ENCODE measurements at places on chromosomes 2 and 18.

DNA sequence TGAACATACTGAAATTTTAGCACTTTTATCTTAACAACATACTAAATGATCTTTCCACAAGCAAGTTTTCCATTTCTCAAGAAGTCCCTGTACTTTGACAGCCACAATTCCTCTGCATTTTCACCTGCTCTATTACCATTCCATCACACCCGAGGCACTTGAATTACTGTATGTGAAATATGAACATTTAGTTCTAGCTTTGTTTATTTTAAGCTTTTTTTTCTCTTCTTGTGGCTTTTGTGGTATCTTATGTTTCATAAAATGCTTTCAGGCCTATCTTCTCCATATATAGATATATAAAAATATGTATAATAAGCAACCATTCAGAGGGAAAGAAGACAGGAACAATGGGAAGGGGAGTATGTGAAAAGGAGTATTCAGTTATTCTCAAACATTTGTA, 693.9 kb downstream of the SATB2 start:
- no peak for DNase-seq

DNA sequence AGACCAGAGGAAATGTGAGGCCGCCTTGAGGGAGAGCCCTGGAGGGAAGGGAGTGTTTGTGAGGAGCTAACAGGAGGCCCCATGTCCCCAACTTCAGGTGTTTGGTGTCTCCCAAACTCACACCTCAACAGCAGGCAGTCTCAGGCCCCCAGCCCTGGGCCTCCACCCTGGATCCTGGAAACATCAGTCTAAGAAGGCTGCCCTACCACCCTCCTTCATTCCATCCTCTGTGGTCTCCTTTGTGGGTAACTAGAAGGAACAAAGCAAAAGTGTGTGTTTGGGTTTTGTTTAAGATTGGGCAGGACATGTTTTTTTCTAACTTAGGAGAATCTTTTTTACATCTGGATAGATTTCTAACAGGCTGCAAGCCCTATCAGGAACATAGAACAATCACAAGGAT, 404.3 kb downstream of the BCL11A start:
- no peak for DNase-seq

GRCh38 chr2:205024822-205025518, 479.7 kb downstream of the PARD3B start:
- no peak for DNase-seq

- DNase-seq: no peak
Measured at GRCh38 chr2:20578895-20579825, 71.7 kb downstream of the HS1BP3 start.

DNA sequence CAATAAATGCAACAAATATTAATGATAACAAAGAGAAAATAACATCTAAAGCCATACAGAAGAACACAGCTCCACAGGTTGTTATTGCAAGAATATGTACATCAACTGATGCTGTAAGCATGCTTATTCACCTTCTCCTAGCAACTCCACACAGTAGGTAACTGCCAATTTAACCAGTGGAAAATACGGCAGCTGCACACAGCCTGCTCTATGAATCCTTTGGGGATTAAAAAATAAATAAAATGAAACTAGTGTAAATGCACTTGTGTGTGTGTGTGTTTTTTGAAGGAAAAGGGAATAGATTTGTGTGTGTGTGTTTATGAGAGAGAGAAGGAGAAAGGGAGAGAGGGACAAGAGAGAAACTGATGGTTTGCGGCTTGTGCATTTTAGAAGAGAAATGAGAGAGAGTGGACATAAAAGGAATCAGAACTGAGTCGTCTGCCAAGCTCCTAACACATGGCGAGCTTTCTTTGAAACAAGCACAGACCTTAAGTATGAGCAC, 96.2 kb upstream of the PDE1A start:
- no peak for DNase-seq

DNA sequence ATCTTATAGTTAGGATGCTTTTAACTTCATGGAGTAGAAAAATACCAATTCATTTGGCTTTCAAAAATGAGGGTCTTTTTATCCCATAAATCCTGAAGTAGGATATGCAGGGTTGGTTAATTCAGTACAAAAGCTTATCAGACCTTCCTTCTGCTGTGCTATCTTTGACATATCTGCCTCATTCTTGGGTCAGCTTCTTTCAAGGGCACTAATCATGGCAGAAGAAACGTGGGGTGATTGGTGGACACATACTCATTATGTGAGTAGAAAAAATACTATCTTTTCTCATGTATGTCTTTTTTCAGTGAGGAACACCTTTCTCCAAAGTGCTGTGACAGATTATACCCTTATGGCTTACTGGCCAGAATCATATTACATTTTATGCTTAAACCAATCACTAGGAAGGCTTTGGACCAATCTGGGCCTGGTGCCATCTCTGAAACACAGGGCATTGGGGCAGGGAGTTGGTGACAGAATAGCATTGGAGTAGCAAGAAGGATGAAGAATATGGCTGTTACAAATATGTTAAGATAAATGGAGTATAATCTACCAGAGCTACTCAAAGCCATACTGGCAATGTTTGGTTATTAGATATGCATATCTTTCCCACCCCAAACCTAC, 10.1 kb downstream of the UGP2 start:
- DNase-seq: no peak

GRCh38 chr2:106065983-106066820, 127.9 kb downstream of the UXS1 start:
- no peak for DNase-seq

GRCh38 chr2:191574232-191574631, 103.7 kb upstream of the NABP1 start:
- DNase-seq: no peak

DNA sequence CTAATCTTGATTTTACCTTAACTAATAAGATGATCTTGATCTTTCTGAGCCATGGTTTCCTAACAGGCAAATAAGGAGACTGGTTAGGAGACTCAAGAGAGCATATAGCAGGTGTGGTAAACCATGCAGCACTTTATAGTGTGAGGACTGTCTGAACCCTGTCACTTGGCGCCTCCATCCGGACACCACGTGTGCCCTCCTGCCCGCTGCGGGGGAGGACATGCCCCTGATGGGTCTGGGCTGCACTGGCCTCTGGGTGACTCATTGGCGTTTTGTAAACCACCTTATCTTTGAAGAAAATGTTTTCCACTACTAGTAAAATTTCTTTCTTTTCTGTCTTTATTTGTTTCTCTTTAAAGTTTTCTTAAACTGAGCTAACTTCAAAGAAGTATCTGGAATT, 131.1 kb downstream of the FMNL2 start:
- no peak for DNase-seq

- DNase-seq: no peak
Measured at GRCh38 chr2:236840215-236840614, 245.5 kb upstream of the COPS8 start.

DNA sequence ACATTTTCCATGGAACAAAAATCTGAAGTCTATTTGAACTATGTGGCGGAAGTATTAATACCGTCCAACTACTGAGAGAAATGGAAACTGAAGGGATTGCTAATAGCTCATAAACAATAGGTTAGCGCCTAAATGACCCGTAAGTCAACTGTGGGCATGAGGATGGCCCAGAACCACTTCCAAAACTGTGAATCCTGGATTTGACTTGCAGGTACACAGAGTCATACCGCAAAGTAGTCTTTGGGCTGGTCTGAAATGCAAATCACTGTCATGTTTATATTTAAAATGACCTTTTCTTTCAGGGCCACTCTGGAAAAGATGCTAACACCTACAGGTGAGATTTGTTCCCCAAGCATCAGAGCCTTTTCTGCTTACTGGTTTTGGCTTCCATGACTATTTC, 50.6 kb downstream of the STAT4 start:
- no peak for DNase-seq

GRCh38 chr2:106982350-106982749, 96.4 kb upstream of the ST6GAL2 start:
- no peak for DNase-seq

DNA sequence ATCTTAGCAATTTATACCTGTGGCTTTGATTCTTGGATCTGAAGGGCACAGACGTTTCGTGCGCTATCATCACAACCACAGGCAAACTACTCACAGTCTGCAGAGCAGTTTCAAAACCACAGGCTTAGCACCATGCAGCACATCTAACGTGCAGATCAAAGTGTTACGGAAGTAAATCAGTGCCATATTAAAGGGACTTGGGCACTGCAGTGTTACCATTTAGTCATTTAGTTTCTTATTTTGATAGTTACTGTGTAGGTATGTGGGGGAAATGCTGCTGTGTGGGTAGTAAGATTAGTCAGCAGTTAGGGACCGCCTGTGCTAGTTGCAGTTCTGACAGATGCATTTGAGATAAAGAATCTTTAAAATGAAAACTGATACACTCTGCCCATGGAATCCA, 384.0 kb downstream of the NBAS start:
- no peak for DNase-seq

DNA sequence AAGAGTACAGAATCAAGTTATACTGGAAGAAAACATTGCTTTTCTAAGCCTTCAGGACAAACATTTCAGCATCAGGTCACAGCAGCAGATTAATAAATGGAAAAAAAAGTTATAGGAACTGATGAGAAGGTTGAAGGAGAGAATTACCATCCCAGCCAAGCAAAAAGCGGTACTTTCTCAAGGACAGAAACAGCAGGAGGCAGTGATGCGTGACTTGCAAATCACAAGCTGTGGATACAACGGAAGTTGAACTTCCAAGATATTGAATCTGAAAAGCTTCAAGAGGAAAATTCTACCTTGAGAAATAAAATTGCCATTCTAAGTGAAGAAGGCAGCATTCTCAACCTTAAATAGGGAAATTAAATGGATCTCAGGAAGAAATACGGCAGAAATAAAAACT, 18.5 kb upstream of the SERPINB12 start:
- DNase-seq: no peak

GRCh38 chr2:205915130-205915524, 170.8 kb downstream of the INO80D start:
- DNase-seq: no peak

DNA sequence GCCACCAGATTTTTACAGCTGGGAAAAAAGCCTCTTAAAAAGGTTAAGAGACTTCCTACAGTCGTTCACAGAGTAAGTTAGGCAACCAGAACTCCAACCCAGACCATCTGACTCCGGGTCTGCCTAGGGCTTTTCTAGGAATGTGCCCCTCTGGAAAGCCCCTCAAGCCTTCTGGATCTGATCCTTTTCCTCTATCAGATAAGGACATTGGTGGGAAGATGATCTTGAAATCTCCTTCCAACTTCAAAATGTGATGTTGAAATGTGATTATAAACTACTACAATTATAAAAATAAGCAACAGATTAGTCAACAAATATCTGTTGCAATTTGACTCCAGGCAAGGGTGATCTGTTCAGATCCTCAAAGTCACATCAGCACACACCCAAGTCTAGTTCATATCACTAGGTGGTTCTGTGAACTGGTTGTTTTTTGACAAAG, 270.4 kb downstream of the ARHGAP15 start:
- no peak for DNase-seq

GRCh38 chr2:209663656-209664055, 108.0 kb upstream of the UNC80 start:
- no peak for DNase-seq

DNA sequence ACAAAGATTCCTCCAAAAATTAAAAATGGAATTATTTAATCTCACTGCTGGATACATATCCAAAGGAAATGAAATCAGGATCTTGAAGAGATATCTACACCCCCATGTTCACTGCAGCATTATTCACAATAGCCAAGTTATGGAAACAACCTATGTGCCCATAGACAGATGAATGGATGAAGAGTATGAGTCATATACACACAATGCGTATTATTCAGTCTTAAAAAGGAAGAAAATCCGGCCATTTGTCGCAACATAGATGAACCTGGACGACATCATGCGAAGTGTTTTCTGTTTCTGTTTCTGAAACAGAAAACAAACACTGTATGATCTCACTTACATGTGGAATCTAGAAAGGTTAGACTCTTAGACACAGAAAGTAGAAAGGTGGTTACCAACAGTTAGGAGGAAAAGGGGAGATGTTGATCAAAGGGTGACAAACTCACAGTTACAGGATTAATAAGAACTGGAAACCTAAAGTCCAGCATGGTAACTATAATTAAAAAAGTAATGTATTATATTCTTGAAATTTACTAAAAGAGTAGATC, 87.8 kb upstream of the ERBB4 start:
- DNase-seq: no peak

- no peak for DNase-seq
Measured at GRCh38 chr18:78427081-78427480, 552.5 kb upstream of the SALL3 start.

- DNase-seq: no peak
Measured at GRCh38 chr2:105038383-105039061, 653 bp downstream of the MRPS9 start.

GRCh38 chr2:74921236-74921736, 37.2 kb upstream of the POLE4 start:
- no peak for DNase-seq

- DNase-seq: no peak
Measured at GRCh38 chr2:5501807-5502206, 190.4 kb upstream of the SOX11 start.

DNA sequence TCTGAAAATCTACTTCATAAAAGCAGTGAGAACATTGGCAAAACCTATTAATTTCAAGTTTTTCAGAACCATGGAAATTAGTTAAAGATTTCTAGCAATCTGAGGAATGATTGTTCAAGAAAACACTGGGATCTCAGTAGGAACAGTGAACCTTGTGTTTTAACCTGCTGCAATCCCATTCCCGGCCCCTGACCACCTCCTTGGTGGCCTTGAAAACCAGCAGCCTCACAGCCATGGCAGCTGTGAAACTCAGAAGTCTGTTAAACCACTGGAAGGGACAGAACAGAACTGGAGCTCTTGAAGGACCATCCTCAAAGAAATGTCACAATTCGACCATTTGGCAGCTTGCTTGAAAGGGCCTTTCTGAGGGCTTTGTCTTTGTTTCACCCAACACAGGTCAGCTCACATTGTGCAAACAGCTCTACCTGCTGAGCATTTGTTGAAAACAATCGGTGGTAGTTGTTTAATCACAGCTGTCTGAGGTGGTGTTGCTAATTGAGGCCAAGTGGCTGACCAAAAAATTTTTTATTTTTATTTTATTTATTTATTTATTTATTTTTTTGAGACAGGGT, 25.8 kb downstream of the NEDD4L start:
- DNase-seq: no peak

GRCh38 chr2:232347369-232347768, 31.2 kb upstream of the ALPP start:
- no peak for DNase-seq

- no peak for DNase-seq
Measured at GRCh38 chr18:2956056-2956455, 56.9 kb downstream of the LPIN2 start.

- no peak for DNase-seq
Measured at GRCh38 chr18:6730416-6731221, 1.1 kb downstream of the ARHGAP28 start.
